ENCODE measurements at places on chromosomes 16 and 17. TPM values are rescaled to one million over a fixed set of nuclear protein-coding genes. Genes with fewer than 3 reads are reported as not detected.

GRCh38 chr17:81277946-81278693 is 17.0 kb downstream of the SLC38A10 start:
- DNase-seq = no peak

GRCh38 chr17:27408891-27409290 is 47.4 kb upstream of the KSR1 start:
- DNase-seq = no peak

Gene MYH2
- not detected for polyA plus RNA-seq

- DNase-seq = no peak
Observed at GRCh38 chr17:46978489-46979146, 435 bp downstream of the RPRML start.

Gene PAQR4
- polyA plus RNA-seq = 8.7 TPM

Gene ZNF423
- 32.5 TPM for polyA plus RNA-seq

Gene PLXDC1
- 8.5 TPM for polyA plus RNA-seq

Gene CALB2
- 0.76 TPM for polyA plus RNA-seq

- DNase-seq = no peak
Observed at GRCh38 chr17:28506763-28507487, 777 bp downstream of the FOXN1 start.

DNA sequence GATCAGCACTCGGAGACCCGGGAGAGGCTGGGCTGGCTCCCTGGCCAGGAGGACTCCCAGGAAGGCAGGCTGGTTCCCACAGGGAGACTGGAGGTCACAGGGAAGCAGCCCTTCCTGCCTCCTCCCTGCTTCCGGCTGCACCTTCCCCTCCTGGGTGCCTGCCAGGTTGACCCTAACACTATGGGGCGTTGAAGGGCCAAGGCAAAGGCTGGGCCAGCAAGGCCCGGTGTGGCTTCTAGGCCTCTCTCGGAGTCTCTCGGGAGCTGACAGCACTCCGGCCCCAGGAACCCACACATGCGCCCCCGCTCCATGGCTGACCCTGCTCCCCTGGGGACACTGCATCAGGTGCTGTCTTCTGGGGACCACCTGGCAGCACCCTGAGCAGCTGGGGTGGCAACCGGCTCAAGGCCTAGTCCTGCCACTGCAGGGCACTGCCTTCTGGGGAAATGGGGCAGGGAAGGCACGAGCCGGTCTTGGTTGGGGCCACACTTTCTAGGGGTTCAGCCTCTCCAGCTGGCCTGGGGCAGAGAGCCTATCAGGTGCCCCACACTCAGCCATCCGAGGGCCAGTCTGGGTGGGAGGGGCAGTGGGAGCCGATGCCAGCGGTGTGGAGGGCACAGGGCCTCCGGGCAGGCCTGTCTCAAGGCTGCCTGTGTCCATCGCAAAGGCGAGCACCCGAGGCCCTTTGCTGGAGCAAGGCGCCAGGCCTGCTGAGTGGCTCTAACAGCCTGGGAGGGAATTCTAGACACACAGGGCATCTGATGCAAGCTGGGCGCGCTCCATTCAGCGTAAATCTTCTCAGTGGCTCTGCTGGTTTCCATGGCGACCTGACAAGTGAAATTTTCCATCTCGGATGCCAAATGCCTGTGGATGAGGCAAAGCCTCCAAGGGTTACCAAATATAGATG is 5.6 kb upstream of the MTSS2 start:
- DNase-seq = no peak

DNA sequence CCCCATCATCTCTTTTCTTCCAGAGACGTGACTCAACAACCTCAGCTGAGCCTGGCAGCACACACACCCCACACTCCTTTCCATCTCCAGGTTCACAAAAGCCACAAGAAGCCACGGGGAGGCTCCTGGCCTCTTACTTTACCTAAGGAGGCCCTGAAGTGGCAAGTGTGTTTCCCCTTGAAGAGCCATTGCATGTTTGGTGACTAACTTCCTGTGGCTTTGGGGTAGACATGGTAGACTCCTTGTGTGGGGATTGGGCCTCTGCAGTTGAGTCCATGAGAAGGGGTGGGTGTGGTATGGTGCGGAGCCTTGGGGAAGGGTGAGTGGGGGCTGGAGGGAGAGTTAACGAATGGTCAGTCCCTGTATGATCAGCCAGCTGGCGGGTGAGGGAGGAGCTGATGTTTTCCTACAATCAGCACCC is 24.2 kb downstream of the SAP30BP start:
- DNase-seq = no peak
